Calu3 (cell line): ENCODE measurements at places on chromosomes 7 and 10.

DNA sequence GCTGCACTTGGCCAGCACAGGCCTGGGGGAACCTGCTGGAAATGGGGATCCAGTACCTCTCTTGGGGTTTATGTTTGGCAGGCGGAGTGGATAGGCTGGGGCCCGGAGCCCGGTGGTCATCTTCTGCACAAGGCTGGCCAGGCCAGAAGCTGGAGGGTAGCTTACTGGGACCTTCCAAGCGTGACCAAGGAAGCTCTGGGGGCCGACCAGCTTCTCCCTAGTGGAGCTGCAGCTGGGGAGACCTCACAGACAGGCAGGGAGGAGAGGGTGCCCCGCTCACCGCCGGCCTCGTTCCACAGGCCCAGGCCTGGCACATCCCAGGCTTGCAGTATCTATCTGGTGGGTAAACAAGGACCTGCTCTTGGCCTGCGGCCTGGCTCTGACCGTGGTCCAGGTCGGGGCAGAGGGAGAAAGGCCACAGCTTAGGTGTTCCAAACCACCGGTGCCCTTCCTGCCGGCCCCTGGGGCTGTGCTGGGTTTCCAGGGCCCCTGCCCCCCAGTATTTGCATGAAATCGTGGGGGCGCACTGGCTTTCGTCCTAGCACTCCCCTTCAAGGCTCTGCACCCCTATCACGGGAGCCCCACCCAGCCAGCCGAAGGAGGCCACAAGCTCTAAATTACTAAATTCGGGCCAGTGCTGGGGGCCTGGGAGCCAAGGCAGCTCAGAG lies 1.5 kb upstream of the ELFN1 start:
- no peak for DNase-seq

DNA sequence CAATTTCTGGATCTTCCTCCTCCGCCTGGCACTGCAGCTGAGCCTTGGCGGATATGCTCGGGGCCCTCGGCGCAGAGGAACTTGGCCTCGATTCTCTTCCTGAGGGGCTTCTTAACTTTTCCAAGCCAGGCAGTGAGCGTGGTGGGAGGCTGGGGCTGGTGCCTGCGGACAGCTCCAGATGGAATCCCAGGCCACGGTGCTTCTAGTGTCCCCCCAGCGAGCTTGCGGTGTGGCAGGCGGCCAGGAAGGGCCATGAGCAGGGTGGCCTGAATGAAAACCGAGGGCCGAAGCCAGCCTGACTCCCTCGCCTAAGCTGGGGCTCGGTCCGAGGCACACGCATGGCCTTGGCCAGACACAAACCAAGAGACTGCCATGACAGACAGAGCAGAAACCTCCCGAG lies 31.3 kb downstream of the RCC1L start:
- no peak for DNase-seq

DNA sequence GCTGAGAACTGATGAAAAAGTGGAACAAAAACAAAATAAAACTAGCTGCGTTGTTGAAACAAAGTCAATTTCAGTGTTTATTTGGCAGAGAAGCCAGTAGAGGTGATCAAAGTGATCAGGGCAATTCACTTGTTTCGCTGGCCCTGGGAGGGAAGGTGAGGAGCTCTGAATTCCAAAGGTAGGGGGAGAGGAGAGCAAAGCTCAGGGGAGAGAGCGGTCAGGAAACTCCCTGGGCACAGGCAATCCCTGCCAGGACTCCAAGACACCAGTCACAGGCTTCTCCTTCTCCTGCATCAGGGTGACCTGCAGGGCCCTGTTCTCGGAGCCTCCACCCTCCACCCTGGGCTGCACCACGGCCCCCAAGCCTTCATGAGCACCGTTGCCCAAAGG lies 6.8 kb upstream of the KIAA1217 start:
- DNase-seq, result no peak

DNA sequence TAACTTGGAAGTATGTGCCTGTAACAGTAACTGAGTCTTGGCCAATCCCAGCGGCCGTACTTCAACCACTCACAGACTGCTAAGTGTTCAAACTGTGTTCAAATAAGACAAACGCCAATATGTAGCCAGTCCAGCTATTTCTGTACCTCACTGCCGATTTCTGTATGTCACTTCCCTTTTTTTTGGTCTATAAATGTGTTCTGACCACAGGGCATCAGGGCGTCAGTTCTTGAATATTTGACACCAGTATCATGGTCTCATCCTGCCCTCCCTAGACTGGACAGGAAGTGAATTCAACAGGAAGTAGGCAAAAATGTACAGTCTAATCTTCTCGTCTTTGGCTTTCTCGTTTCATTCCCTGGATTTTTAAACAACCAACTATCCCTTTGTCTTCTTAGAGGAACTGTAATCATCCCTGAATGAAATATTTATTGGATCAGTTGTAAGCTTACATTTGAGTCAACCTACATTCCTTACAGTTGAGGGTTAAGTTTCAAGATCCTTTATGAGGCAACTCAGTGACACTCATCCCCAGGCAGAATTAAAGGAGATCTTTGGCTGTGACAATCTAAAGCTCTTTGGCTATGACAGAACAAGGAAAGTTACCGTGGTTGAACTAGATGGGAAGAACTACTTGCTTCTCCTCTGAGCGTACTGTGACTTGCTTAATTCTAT lies 232.7 kb downstream of the NSUN6 start:
- DNase-seq, result no peak

- no peak for DNase-seq
Measured at GRCh38 chr10:3631701-3632330, 153.2 kb downstream of the KLF6 start.

DNA sequence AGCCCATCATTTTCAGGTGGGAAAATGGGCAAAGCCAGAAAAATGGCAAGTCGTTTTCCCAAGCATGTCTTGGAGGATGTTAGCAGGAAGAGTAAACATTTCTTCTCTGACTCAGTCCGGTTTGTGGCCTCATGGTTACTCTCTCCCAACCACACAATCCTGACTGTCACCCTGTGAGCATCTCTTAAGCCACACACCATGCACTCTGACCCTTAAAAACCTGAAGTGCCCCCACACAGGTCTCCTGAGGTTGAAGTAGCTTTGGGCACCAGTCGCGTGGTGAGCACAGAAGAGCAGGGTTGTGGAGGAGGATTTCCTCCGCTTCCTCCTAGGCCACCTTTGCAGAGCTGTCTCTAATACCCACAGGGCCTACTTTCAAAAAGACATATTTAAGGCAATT lies 387.3 kb upstream of the NPVF start:
- no peak for DNase-seq

DNA sequence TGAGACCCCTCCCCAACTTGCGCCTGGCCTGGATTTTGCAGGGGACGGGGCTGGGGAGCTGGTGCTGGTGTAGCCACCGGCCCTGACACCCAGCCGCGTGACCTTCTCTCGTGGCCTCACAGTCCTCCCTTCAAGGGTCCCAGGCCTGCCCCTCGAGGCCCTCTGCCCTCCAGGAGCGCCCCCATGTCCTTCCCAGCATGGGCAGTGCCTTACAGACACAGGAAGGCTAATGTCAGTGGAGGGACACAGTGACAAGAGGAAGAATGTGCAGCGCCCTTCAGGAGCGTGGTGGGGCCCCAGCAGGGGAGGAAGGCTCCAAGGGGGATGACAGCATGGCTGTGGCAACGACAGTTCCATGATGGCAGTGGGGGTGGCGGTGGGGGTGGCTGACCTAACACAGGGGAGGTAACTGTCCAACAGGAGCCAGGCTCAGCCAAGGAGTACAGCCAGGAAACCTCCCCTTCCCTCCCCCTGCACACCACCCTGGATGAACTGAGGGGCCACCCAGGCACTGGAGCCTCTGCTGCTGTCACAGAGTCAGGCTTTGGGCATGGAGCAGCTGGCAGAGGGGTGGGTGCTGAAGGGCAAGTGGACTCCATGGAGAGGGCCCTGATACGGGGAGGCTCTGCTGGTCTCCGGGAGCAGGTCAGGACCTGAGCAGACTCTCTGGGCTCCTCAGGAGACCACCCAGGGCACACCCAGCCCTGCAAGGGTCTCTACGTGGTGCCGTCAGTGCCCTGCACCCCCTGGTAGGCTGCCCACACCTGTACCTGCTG lies 76.0 kb upstream of the RET start:
- DNase-seq, result no peak

DNA sequence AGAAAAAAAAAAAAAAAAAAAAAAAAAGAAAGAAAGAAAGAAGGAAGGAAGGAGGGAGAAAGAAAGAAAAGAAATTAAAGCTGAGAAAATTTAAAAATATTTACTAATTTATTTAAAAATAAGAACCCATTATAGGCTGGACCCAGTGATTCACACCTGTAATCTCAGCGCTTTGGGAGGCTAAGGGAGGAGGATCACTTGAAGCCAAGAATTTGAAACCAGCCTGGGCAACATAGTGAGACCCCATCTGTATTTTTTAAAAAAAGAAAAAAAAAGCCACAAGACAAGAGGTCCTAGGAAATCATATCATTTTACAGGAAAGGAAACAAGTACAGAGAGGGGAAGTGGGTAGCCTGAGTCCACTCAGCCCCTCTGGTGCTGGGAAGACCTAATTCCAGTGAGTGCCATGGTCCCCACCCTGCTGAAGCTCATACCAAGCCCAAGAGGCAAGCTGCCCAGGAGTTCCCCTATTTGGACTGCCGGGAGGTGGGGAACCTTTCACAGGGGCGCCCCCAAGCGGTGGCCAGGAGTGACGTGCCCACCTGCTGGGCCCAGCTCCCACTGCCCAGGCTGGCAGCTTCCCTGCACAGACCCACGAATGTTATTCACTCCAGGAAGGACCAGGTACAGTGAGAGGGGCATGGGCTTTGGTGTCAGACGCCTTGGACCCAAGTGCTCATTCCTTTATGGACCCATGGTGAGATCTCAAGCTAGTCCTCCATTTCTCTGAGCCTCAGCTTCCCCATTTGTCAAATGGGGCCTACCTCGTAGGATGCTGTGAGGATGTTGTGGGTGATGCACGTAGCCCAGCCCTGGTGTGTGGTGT lies 133.6 kb downstream of the ZMIZ1 start:
- DNase-seq, result peak; percentile 75

DNA sequence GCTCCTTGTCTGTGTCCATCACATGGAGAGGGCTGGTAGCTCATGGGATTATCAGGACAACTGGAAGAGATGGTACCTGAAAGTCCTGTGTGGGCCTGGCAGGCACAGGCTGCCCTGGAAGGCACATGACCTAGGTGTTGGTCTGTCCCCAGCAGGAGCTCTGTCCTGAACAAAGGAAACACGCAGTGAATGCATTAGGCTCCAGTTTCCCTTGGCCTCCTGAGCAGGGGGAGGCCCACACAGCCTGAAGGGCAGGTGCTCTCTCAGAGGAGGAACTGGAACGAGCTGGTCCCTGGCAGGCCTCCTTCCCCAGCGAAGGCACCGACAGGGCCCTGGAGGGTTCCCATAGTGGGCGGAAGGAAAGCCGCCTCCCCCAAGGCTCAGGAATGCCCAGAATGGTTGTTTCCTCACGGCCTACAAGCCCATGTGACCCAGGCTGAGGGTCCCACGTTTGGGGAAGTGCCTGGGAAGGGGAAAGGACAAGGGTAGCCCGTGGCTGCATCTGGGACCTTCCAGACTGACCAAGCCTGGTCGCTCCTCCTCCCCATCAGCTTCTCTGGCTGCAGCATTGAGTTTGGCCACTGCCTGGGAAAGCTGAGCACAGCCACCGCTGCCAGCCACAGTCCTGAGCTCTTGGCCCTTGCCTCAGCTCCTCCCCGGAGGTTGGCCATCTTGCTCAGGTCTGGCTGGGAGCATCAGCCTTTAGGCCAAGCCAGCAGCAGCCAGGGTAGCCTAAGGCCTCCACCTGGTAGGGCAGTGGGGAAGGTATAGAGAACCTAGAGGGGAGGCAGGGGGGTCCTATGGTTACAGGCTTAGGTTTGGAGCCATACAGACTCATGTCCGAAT lies 21.8 kb downstream of the CXCL12 start:
- DNase-seq, result no peak

DNA sequence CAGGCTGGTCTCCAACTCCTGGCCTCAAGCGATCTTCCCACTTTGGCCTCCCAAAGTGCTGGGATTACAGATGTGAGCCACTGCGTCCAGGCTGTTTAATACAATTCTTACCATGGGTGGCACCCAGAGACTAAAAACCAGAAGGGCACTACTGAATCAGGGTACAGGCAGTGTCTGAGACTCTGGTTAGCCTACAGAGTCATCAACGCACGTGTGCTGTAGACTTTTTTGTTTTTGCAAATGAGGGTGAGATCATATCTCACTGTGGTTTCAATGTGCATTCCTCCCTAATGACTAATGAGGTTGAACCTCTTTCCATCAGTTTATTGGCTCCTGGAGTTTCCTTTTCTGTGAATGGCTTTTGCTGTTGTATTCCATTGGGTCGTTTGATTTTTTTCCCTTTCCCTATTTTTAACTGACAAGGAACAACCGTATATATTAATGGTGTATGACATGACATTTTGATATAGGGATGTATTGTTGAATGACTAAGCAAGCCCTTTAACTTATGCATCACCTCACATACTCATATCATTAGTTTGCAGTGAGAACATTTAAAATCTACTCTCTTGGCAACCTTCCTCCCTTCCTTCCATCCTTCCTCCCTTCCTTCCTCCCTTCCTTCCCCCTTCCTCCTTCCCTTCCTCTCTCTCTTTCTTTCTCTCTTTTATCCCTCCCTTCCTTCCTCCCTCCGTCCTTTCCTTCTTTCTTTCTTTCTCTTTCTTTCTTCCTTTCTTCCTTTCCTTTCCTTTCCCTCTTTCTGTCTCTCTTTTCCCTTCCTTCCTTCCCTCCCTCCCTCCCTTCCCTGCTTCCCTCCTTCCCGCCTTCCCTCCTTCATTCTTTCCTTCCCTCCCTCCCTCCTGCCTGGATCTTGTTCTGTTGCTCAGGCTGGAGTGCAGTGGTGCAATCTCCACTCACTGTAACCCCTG lies 9.3 kb upstream of the TMEM270 start:
- peak; percentile 51 for DNase-seq

GRCh38 chr7:102216573-102217314 lies 69.9 kb upstream of the SH2B2 start:
- no peak for DNase-seq

- no peak for DNase-seq
Measured at GRCh38 chr7:45421806-45422205, 152.4 kb upstream of the ADCY1 start.

GRCh38 chr7:75033826-75034225 lies 39.8 kb downstream of the RCC1L start:
- no peak for DNase-seq

DNA sequence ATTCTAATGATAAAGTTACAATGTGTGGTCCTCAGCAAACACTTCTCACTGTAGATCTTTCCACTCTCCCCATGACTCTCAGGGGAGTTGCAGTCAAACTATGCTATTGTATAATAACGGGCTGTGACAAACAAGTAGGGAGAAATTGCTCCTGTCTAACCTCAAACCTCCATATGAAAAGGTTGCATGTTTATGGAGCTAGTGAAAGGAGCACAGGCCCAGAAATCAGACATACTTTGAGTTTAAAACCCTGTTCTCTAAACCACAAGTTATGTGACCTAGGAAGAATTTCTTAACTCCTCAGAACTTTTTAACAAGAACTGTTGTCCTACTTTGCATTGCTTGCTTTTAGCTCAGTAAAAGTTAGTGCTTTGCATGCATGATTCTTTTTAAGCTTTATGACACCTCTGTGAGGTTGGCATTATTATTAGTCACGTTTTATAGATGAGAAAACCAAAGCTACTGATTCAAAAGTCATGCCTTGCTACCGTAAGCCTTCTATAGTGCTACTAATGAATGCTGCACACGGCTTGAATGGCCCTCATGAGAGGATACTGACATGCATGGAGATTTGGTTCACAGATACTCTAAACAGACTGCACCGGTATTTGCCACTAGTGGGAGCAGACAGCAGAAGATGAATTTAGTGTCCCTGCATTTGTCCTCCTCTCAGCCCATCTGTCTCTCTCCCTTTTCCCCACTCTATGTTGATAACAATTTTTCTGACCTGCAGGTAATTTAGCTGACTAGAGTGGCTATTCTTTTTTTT lies 129.5 kb upstream of the PCGF5 start:
- DNase-seq, result no peak
